ENCODE measurements at places on chromosomes 3 and 15.

- DNase-seq: no peak
Observed at GRCh38 chr15:62618432-62618831, 424.1 kb upstream of the TPM1 start.

DNA sequence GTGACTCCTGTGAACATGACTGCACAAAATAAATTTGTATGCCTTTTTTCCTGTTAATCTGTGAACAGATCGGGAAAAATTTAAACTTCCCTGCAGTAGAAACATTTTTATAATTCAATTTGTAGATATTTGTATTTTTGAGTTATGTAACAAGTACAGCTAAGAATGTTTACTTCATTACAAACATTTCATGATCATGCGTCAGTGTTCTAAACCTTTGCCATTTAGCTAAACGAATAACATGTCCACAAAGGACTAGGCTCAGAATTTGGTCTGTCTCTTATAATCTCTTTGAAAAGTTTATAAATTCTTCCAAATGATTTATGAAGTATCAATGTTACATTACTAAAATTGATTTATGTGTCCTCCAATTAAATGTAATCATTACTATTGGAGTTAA lies 17.3 kb upstream of the CRYBG3 start:
- DNase-seq: no peak

- no peak for DNase-seq
Observed at GRCh38 chr3:146577662-146578061, 27.5 kb downstream of the PLSCR5 start.

DNA sequence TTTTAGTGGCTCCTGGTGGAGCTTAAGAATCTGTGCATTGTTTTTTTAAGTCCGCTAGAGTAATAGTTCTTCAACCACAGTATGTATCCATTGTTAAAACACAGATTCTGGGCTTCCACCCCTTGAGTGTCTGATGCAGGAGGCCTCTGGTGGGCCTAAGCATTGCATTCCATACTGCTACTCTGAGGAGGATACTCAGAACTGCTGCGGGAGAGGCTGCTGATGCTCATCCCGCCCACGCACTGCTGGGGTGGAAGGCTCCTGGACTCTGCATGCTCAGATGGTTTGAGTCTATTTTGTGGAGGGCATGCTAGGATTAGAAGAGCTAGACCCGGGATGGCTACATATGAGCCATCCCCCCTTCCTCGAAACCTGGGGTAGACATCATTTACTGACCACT lies 74.4 kb downstream of the THSD4 start:
- no peak for DNase-seq

DNA sequence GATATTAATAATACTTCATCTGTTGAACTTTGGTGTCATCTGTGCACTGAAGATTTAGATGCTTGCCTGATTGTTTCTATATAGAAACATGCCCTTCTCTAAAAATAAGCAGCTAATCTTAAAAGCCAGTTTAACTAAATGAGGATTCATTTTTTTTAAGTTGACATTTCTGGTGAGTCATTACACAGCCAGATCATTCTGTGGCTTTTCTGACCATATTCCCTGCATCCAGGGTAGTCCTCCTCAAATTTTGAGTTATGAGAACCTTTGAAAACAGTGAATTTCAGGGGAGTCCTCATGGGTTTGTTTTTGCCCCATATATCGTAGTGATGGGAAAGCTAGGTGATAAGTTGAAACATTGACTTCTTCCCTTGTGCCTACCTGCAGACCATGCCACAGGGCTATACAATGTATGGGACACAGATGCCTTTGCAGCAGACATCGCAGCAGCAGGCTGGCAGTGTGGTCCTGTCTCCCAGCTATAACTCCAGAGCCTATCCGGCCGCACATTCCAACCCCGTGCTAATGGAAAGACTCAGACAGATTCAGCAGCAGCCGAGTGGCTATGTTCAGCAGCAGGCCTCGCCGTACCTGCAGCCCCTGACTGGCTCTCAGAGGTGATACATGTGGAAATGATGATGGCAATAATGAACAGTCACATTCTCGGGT lies 26.5 kb upstream of the P2RY12 start:
- DNase-seq: no peak

- no peak for DNase-seq
Observed at GRCh38 chr3:7573330-7573729, 712.4 kb downstream of the GRM7 start.

- no peak for DNase-seq
Observed at GRCh38 chr3:183493296-183494045, 62.0 kb downstream of the KLHL6 start.

GRCh38 chr3:8825153-8825825 lies 55.9 kb upstream of the OXTR start:
- DNase-seq: no peak

DNA sequence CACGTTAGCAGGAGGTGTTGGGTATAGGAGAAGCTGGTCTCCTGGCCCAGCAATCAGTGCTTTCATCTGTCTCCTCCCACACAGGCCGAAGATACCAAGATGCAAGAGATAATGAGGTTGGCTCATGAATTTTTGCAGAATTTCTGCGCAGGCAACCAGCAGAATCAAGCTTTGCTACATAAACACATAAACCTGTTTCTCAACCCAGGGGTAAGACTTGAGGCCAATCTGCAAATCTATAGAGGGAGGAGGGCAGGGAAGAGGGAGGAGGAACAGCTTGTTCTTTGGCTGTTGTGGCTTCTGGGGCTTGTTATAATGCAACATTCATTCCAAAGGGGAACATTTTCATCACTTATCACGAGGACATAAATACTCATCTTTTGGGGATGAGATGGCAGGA lies 195.3 kb downstream of the ITPR1 start:
- no peak for DNase-seq

- no peak for DNase-seq
Observed at GRCh38 chr15:73799466-73799865, 46.3 kb upstream of the INSYN1 start.

GRCh38 chr3:127071597-127072001 lies 88.7 kb downstream of the PLXNA1 start:
- DNase-seq: no peak

DNA sequence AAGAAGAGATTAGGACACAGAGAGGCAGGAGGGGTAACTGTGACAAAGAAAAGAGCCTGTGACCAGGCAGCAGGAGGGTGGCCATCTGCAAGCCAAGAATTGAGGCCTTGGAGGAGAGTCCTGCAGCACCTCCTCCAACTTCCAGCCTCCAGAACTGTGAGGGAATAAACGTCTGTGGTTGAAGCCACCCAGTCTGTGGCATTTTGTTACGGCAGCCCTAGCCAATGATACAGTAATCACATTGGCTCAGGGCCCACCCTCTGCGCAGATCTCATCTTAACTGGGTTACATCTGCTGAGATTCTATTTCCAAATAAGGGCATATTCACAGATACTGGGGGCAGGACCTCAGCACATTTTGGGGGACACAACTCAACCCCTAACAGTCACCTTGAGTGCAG lies 11.3 kb downstream of the SELENOS start:
- DNase-seq: no peak

GRCh38 chr15:29825227-29825626 lies 3.0 kb upstream of the TJP1 start:
- DNase-seq: no peak

DNA sequence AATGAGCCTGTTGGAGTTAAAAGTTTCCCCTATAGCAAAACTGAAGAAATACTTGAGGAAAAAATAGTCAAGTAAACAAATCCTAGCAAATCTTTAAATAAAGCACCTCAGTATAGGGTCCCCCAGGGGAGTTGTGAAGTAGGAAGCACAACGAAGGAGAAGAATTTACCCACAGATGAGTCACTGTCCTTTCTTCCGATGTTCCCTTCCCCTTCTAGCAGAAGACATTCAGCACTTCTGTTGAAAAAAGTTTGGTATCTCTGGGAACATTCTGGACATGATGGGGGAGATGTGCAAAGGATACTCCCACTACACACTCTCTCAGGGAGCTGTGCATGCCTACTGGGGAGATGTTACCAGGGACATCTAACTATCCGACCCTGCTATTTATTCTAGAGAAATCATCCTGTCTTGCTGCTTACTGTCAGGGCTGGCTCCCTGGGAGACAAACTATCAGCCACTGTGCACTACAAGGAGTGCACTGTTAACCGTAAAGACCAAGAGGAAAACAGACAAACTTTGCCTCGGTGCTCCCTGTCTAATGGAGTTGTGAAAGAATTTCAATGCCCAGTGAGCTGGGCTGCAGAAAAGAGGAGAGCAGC lies 93.8 kb downstream of the RFTN1 start:
- no peak for DNase-seq

DNA sequence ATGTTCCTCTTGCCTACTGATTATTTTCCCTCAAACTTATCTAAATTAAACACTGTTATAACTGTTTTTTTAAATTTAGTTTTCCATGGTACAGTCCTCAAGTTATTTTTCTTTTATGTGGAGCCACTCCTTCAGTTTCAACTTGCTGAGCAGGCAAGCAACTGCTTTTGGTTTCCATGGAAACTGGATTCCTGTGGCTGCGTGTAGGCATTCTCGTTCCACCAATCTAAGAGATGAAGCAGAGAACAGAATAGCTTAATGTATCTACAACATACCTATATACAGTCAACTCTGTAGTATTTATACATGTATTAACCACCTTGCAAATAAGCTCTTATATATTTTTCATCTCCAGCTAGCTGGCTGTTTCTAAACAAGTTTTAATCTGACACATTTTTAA lies 25.8 kb upstream of the ANXA2 start:
- DNase-seq: no peak

- DNase-seq: no peak
Observed at GRCh38 chr15:77500989-77501388, 80.3 kb downstream of the HMG20A start.

GRCh38 chr3:18866899-18867298 lies 281.4 kb upstream of the KCNH8 start:
- DNase-seq: no peak

- no peak for DNase-seq
Observed at GRCh38 chr3:45795882-45796765, at the start of gene SLC6A20. SLC6A20 (minus strand) TSS chr3:45796536; CDS start chr3:45796419, 117 bp downstream.

GRCh38 chr15:22980189-22981050 lies at the start of gene CYFIP1:
CYFIP1 (minus strand) TSS chr15:22980368; CDS start chr15:22947285, 33,083 bp downstream.
- DNase-seq: no peak

DNA sequence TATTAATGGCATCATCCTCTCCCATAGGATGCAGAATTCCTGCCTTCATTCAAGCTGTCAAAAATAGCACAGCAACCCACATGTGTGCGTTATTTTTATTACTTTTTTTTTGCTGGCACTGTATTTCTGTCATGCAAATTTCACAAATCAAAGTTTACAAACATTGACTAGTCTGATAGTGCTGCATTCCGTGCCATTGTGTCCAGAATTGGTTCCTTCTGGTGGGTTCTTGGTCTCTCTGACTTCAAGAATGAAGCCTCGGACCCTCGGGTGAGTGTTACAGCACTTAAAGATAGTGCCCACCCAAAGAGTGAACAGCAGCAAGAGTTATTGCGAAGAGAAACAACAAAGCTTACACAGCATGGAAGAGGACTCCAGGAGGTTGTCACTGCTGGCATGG lies 490.2 kb downstream of the GABRG3 start:
- no peak for DNase-seq

DNA sequence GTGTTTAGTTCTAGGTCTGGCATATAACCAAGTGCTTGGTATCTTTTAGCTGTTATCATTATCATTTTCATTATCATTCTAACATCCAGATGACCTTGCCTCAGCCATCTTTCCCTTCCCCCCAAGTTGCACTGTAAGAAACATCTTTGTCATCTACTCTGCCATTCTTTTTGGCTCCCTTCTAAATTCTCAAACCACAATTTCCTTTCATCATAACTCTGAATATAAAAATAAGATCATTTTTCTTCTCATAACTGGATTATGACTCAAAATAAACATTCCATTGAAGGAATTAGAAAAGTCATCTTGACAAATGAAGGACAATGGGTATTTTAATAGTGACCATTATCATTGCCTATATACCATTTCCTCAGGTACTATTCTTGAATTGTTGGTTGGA lies 786.2 kb downstream of the AGBL1 start:
- DNase-seq: no peak

DNA sequence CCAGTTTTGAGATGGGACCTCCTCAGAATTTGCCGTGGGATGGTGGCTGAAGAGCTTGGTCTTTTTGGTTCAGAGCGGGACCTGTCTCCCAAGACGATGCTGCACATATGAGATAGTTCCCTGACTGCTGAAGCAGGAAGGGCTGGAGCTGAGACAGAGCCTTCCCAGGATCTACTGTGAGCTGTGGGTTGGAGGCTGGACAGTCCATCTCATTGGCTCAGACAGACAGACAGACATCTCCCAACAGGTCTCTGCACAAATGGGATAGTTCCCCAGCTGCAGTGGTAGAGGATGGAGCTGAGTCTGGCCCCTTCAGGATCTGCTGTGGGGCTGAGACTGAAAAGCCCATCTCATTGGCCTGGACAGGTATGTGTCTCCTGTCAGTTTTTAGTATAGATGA lies 1145.6 kb upstream of the CADM2 start:
- DNase-seq: no peak
